ENCODE measurements at places on chromosomes 7 and 10.
A peak's percentile ranks its signal among the peaks of the same experiment; 100 is the strongest.

GRCh38 chr7:47300472-47301104, 281.3 kb downstream of the TNS3 start:
- DNase-seq = no peak

- no peak for DNase-seq
These were observed 199.0 kb downstream of the PPP1R9A start for GRCh38 chr7:95106401-95106800.

DNA sequence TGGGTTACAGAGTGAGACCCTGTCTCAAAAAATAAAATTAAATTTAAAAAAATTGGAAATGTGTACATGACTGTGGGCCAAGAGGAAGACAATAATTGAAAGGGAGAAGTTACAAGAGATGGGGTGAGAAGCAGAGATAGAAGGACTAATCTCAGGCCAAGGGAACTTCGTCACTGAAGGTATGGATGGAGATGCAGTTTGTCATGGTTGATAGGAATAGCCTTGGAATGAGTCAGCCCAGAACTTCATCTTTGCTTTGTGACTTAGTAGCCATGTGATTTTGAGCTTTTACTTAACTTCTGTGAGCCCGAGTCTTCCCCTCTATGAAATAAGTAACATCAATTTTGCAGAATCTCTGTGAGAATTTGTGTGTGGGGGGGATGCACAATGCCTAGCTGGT, 6.5 kb upstream of the PODXL start:
- DNase-seq = no peak

DNA sequence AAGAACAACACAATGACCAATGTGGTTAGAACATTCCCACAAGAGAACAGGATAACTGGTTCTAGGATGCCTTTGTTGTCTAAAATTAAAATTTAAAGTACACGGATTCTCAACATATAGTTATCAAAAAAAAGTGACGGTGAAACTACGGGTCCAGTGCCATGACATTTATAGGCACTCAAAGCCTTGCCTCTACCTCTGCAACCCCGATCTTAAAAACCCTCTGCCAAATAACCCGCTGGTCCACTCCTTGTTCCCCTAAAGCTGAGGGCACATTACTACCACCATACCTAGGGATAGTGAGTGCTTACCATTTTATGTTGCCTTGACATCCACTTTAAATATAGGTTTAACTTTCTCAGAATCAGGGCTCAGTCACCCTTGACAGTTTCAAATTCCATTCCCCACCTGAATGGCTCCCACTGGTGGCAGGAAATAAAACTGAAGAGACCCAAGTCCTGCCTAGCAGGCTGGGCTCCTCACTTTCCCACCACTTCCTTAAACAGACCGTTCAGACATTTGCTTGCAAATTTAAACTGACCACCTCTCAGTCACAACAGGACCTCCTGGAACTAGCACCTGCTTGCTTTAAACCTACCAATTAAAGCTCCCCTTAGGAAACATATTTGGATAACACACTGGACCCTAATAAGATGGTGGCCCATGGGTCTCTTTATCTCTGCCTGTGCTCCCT, 169.9 kb upstream of the ASAH2 start:
- DNase-seq = peak; percentile 67

GRCh38 chr10:71950683-71951082, 13.5 kb upstream of the CHST3 start:
- DNase-seq = peak; percentile 45

DNA sequence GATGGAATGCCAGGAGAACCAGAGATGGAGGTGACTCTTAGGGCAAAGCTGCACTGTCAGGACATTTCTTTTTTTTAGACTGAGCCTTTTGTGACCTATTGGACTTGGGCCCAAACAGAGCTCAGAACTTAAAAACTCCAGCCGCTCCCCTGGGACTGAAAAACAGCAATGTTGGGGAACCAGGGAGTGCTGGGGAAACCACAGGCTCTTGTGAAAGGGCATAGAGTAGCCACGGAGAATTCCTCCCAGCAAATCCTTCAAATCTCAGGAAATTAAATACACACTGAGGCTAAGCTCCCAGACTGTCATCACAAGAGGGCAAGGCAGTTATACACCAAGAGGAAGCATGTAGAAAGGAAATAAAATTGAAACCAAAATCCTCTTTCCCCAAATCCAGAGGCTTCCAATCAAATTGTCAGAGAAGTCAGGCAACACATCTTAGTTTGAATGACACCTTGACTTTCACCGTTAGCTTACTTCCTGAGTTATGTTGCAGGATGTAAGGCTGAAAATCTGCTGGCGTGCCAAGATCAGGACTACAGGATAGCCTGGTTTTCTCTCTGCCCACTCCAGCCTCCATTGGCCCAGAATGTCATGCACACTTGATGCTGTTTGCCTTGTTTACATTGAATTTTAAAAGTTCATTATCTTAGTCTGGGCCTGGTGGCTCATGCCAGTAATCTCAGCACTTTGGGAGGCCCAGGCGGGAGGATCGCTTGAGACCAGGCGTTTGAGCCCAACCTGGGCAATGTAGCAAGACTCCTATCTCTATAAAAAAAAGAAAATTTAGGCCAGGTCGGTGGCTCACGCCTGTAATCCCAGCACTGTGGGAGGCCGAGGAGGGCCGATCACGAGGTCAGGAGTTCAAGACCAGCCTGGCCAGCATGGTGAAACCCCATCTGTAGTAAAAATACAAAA, 2.6 kb upstream of the RFC2 start:
- no peak for DNase-seq

DNA sequence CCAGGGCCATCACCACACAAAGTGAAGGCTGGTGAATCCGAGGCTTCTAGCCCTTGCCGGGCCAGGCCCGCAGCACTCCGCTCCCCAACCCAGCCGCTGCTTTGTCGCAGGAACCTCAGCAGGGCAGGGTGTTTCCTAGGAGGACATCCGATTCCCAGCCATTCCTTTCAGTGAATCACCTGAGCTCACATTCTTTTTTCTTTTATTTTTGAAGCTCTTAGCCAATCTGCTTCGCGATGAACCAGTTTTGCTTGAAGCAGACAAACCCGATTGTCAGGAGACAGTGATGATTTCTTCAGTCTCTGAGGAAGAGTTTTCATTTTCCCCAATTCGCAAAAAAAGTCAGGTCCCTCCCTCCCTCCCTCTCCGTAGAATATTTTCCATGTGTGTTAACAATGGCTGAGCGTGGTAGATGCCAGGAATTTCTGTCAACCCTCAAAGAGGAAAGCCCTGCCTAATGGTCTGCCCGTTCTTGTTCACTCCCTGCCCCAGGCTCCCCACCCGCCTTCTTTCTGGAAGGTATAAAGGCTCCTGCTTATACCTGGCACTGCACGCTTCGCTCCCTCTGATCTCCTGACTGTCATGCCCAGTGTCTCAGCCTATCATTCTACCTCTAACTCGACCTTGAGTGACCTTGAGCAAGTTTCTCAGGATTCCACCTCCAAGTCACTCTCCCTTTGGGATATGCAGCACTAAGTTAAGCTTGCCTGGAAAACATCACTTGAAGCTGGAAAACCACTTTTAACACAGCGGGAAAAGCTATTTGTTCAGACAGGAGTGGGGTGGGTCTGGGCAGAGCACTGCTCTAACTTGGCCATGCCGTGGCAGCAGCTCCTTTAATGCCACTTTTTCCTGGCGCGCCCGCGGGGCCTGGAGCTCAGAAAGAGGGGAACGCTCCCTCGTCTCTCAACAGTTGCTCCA, 35.1 kb downstream of the EGFR start:
- peak; percentile 93 for DNase-seq

DNA sequence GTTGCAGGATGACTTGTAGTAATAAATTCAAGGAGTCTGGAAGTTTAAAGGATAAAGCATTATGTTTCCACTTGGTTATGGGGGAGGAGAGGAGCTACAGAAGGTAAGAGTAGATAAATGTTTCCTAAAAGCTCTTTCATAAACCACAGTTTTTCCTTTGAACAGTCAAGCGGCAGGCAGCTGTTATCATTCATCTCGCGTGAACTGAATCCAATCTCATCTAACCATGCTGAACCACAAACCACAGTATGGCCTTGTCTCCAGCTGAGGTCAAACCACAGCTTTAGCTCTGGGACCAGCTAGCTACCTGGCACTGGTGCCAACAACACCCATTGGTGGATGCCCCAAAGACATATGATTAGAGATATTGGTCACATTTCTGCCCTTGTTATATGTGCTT, 63.3 kb downstream of the NOC3L start:
- DNase-seq = no peak

DNA sequence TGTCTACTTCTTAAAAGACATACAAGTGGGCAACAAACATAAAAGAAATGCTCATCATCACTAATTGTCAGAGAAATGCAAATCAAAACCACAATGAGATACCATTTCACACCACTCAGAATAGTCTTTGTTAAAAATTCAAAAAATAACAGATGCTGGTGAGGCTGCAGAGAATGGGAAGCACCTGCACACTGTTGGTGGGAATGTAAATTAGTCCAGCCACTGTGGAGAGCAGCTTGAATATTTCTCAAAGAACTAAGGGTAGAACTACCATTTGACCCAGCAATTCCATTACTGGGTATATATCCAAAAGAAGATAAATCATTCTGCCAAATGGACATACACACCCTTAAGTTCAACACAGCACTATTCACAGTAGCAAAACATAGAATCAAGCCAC, 61.8 kb upstream of the STEAP1 start:
- DNase-seq = no peak

DNA sequence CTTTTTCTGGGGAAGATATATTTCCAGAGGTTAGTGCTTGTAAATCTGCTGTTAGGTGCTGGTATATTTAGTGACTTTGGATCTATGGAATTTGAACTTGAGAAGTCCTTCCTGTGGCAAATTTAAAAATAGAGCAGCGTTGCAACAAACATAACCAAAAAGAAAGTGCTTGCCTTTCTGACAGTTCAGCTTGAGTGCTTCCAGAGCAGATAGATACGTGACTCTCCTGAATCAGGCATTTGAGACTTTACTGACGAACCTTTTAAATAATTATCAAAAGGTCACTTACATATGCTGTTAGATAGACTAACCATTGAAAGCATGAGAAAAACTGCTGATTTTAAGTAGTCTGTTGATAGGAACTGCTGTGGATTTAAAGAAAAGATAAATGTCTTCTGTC, 387.5 kb upstream of the LRRTM3 start:
- DNase-seq = no peak

DNA sequence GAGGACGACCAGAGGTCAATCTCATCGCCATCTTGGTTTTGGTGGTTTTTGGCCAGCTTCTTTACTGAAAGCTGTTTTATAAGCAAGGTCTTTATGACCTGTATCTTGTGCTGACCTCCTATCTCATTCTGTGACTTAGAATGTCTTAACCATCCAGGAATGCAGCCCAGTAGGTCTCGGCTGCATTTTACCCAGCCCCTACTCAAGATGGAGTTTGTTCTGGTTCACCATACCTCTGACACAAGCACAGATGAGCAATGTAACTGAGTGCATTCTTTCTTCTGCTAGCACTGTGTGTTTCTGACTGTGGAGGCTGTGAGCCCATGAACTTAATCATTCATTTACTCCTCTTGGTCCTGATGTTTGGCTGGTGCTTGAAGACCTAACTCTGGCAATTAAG, 794.5 kb upstream of the CELF2 start:
- DNase-seq = no peak

- no peak for DNase-seq
These were observed 43.3 kb downstream of the CADPS2 start for GRCh38 chr7:122842971-122843370.

GRCh38 chr10:86950349-86950748, 7.1 kb downstream of the MMRN2 start:
- DNase-seq = no peak

DNA sequence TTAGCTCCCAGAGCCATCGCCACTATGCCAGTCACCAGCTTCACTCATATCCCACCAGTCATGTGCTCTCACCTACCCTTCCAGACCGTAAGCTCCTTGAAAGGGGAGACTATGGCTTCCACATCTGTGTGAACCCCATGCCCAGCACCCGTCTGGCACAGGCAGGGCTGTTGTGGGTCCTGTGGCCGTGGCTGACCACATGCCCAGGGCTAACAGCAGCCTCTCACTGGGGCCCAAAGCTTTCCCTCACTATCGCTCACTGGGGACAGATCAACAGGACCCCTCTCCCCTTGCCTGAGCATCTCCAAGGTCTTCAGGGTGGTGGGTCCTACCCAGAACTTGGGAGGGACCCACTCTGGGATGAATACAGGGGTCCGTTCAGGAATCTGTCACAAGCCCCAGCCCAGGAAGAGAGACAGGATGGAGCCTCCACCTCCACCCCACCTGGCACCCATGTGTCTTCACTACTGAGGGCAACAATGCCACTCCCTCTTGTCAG, 303.9 kb downstream of the GRID1 start:
- DNase-seq = no peak

- no peak for DNase-seq
These were observed 170.9 kb upstream of the CDK1 start for GRCh38 chr10:60607372-60607771.

GRCh38 chr10:95832216-95833041, 75.3 kb upstream of the CC2D2B start:
- no peak for DNase-seq

- DNase-seq = no peak
These were observed 205.2 kb upstream of the PPP2R2D start for GRCh38 chr10:131695496-131696165.

DNA sequence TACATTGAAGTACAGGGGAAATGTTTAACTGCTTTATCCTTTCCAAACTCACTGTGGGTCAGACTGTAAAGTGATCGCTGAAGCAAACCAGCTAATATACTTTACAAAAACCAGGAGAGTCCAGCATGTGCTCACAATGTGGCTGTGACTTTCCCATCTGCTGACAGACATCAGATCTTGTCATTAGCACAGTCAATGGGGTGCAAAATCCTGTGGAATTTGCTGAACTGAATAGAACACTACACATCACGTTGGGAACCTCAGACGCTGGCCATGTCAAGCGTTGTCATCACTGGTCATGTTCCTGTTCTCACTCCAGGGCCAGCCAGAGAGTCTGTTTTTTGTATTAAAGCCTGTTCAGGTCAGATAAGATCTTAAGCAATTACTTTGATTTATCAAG, 83.4 kb downstream of the AGMO start:
- DNase-seq = no peak

DNA sequence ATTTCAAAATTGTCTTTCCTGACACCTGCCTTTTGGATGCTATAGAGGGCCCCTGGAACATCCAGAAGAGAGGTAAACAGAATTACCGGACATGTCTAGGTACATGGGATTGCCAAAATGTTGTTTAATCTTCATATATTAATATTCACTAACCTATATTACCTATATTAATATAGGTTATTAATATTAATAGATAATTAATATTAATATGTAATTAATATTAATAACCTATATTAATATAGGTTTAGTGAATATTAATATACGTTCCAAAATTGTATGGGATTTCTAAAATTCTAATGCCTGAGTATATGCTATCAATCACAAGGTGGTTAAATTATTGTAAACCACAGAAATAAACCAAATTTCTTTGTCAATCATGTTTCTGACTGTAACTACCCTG, 17.4 kb downstream of the TOMM7 start:
- no peak for DNase-seq

DNA sequence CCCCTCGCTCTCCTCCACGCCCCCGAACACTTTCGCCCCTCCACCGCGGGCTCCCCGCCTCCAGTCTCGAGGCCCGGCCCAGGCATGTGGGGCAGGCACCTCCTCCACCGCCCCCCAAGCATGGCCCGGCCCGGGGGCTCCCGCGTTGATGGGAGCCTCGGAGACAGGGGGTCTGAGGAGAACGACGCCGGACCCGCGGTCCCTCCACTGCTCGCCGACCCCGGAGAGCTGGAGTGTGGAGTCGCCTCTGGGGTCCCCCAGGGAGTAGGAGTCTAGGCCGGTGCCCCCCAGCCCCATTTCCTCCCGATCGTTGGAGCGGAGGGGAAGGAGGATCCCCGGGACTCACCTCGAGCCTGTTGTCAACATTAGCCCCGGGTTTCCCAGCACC, 206 bp downstream of the UPF2 start:
- DNase-seq = peak; percentile 23

Measured in epithelial cell of esophagus (primary cell).